ENCODE measurements at places on chromosomes 11 and 22. TPM values are rescaled to one million over a fixed set of nuclear protein-coding genes. Genes with fewer than 3 reads are reported as not detected.

DNA sequence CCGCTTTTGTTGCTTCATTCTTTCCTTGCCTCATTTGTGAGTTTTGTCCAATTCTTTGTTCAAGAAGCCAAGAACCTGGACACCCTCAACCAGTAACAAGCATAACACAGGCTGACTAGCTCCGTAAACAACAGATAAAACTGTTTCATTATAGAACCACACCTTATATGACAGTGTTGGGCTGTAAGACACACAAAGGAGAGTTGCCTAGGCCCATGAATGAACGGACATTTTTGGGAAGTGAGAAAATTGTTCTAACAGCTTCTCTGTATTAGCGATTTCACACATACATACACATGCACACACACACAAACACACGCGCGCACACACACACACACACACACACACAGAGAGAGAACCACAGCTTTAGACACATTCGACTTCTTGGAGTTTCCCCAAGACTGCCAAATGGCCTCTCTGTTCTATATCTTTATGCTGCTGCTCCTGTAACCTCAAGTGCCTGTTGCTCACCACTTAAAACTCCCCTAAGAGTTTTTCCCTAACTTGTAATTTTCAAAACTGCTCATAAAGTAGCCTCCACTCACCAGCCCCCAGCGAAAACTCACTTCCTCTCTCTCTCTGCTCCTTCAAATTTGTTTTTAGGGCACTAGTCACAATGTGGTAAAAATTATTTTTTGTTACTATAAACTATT is 35.9 kb downstream of the CTSC start:
- H3K4me3 ChIP-seq, result no peak overlapping the region
- no peaks in the 10 kb centered on the region for H3K36me3 ChIP-seq
- peak; percentile 32 for DNase-seq
- no peak overlapping the region for H3K27ac ChIP-seq
- H3K27me3 ChIP-seq, result no peaks in the 10 kb centered on the region

GRCh38 chr11:86816251-86816726 is 15.9 kb downstream of the PRSS23 start:
- H3K27me3 ChIP-seq, result no peaks in the 10 kb centered on the region
- no peak for DNase-seq
- no peak overlapping the region for H3K27ac ChIP-seq

DNA sequence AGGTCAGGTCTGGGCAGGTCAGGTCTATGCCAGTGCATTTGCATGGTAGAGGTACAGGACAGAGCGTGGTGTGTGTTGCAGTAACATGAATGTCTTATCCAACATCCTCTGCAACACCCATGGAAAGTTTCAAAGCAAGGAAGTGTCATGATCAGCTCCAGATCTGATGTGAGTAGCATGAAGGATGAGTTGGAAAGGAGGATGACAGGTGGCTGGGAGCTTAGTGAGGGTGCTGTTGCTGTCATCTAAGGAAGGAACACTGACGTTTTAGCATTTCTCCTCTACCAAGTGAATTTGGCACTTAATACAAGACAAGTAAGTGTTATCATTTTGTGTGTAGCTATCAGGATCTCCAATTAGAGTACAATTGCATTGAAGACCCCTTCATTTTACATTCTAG is 65.1 kb downstream of the GRK3 start:
- no peak for DNase-seq
- H3K4me1 ChIP-seq, result peaks cover 4% of the 10 kb centered on the region
- no peaks in the 10 kb centered on the region for H3K36me3 ChIP-seq
- no peaks in the 10 kb centered on the region for H3K27me3 ChIP-seq

GRCh38 chr11:113192121-113192925 is 122.1 kb upstream of the TTC12 start:
- DNase-seq, result peak; percentile 45
- peak overlapping the region; percentile 36 for H3K27ac ChIP-seq
- H3K4me1 ChIP-seq, result peaks cover 29% of the 10 kb centered on the region

DNA sequence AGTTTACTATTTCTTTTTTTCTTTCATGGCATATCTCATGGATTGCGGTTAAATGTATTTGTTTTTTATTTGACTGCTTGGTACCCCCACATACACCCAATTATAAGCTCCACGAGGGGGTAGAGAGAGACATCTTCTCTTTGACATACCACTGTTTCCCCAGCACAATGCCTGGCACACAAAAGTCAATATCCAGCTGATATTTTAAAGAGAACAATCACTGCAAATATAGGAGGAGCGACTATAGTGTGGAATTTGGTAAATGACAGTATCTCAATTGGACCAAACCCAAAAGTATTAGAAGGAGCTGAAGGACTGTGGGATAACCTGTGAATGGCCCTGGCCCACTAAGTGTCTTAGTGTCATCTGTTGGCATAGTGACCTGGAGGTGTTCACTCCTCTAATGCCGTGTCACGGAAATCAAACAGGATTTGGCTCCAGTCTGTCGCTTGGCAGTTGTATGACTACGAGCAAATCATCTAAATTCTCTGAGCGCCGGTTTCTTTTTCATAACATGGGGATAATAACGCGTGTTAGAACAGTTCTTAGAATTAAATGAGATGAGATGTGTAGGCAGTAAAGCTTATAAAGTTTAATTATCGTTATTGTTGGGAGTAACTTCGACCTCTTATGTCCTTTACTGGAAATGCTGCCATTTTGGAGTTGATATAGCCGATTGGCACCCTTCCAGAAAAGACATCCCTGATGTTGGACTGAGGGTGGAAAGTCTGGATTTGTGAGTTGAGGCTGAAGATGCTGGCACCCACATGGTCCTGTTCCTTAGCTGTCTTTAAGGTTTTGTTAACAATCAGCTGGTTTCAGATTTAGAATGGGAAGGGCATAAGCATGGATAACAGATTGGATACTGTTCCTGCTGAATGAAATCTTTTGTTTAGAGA is 144.5 kb downstream of the DBX1 start:
- no peaks in the 10 kb centered on the region for H3K27me3 ChIP-seq
- no peak overlapping the region for H3K27ac ChIP-seq
- no peak overlapping the region for H3K4me3 ChIP-seq
- H3K36me3 ChIP-seq, result no peaks in the 10 kb centered on the region
- peaks cover 9% of the 10 kb centered on the region for H3K4me1 ChIP-seq
- peak; percentile 32 for DNase-seq

DNA sequence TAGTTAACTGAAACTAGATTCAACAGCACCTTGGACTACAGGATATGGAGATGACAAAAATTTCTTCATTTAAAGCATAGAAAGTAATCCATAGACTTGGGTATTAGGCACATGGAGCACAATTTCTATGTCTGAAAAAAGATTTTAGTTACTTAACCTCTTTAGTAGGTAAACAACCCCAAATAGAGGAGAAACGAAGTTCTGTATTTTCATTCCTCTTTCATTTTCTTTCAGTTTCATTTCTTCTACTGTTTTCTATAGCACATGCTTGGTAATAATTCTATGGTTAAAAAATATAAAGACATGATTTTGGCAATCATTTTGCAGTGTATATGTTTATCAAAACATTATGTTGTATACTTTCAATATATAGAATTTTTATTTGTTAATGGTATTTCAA is 99.5 kb downstream of the CASP12 start:
- no peak overlapping the region for H3K4me3 ChIP-seq
- H3K4me1 ChIP-seq, result no peaks in the 10 kb centered on the region
- DNase-seq, result no peak
- H3K27ac ChIP-seq, result no peak overlapping the region

GRCh38 chr22:27480487-27480886 is 321.1 kb downstream of the MN1 start:
- peaks cover 22% of the 10 kb centered on the region for H3K4me1 ChIP-seq
- H3K4me3 ChIP-seq, result no peak overlapping the region
- H3K27me3 ChIP-seq, result peaks cover 25% of the 10 kb centered on the region
- DNase-seq, result no peak
- no peaks in the 10 kb centered on the region for H3K36me3 ChIP-seq

- H3K27me3 ChIP-seq, result peaks cover 16% of the 10 kb centered on the region
- DNase-seq, result no peak
- no peak overlapping the region for H3K4me3 ChIP-seq
Measured at GRCh38 chr22:27405672-27406388, 395.7 kb downstream of the MN1 start.

DNA sequence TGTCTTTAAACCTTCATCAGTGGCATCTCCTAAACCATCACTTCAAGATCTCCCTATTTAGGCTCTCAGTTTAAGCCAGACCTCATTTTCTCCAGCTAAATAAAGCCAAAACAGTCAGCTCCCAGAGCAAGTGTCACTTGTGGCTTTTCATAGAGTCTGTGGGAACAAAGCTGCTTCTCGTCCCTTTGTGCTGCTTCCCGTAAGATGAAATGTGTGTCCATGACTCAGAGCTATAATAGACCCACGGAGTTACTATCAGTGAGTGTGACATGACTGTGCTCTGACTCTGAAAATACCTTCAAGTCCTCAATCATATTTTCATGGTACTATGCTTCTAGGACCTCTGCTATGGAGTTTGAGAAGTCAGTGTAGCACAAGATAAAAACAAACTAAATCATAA is 57.3 kb upstream of the SLN start:
- H3K27me3 ChIP-seq, result no peaks in the 10 kb centered on the region
- H3K27ac ChIP-seq, result peak overlapping the region; percentile 53
- peak; percentile 49 for DNase-seq

MUC5AC gene
- total RNA-seq, result not detected

KCNQ1 gene
- 0.84 TPM for total RNA-seq

PGA4 gene
- total RNA-seq, result 1.7 TPM

NXPE2 gene
- 0.18 TPM for total RNA-seq

SHANK3 gene
- total RNA-seq, result 4.3 TPM

SYCE3 gene
- total RNA-seq, result not detected

OR56A3 gene
- not detected for total RNA-seq

Measured in muscle of leg (tissue), 16 donors.